AG04449 (cell line): ENCODE measurements at places on chromosomes 7 and 10.

GRCh38 chr10:53846809-53847208 lies 954.2 kb downstream of the PCDH15 start:
- no peak for DNase-seq

GRCh38 chr10:77428691-77429395 lies 208.8 kb downstream of the KCNMA1 start:
- peak; percentile 51 for DNase-seq

GRCh38 chr7:2732388-2732787 lies 44.4 kb downstream of the AMZ1 start:
- no peak for DNase-seq

DNA sequence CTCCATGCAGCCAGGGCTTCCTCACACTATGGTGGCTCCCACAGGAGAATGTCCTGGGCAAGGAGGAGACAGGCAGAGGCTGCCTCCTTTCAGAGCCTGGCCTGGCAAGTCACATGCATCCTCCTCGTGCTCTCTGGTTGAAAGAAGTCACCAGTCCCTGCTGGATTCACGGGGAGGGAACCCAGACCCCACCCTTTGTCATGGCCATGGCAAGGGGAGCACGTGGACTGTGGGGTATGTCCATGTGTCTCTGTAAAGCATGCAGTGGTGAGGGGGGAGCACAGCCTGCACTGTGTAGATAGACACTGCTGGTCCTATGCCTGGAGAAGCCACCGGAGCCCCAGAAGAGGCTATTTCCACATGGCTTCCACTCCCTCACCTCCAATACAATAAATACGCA lies 225.0 kb downstream of the TCERG1L start:
- no peak for DNase-seq
